Foreskin keratinocyte (primary cell): ENCODE measurements at places on chromosomes 1 and 21.
A peak's percentile ranks its signal among the peaks of the same experiment; 100 is the strongest.

- no peak for DNase-seq
Observed at GRCh38 chr1:242447689-242448088, 76.8 kb downstream of the PLD5 start.

- DNase-seq, result no peak
Observed at GRCh38 chr21:14523234-14523633, 22.9 kb downstream of the SAMSN1 start.

- DNase-seq, result peak; percentile 44
Observed at GRCh38 chr1:154533952-154534844, 24.3 kb downstream of the UBE2Q1 start.

DNA sequence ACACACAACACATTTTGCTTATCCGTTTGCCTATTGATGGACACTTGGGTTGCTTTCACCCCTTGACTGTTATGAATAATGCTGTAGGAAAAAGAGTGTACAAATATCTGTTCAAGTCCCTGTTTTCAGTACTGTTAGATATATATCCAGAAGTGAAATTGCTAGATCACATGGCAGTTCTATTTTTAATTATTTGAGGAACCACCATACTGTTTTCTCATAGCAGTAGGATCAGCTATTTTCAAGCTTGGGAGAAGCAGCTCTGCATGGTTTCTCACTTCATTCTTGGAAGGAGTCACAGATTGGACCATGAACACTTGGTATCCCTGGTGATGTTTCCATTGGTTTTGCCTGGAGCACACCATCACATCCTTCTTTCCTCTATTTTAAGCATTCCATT lies 114.4 kb upstream of the ZP4 start:
- no peak for DNase-seq

- DNase-seq, result no peak
Observed at GRCh38 chr1:221724931-221725605, 16.8 kb downstream of the DUSP10 start.

DNA sequence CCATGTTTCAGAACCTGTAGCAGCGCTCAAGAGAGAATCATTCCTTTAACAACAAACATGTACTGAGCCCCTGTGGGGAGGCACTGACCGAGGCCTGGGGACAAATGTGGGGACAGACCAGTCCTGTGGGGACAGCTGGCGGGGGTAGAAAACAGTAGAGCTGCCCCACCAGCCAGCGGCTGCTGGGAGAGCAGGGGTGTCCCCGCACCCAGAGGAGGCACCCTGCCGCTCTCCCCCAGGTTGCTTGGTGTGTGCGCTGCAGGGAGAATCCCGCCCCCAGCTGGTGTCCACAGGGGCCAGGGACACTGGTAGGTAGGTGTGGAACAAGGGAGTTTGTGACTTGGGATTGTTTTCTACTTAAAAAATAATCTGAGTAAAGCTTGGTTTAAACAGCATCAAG lies 62.1 kb downstream of the ADARB1 start:
- no peak for DNase-seq

DNA sequence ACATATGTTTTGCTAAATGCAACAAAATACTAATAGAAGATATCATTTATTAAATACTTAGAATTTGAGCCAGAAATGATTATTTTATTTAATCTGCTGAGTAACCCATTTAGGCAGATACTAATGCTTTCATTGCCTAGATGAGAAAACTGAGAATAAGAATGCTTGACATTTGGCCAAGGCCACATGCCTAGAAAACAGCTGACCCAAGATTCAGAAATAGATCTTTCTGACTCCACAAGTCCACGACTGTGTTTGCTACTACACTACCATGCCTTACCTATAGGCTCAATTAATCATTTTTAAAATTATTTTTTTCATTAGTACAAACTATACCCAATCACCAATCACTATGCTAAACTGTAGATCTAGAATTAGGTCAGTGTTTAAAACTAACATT lies 129.7 kb downstream of the ATP1B1 start:
- no peak for DNase-seq

- DNase-seq, result peak; percentile 13
Observed at GRCh38 chr21:21226472-21226871, 228.3 kb downstream of the NCAM2 start.

- DNase-seq, result no peak
Observed at GRCh38 chr1:59570524-59570923, 244.2 kb upstream of the HOOK1 start.

DNA sequence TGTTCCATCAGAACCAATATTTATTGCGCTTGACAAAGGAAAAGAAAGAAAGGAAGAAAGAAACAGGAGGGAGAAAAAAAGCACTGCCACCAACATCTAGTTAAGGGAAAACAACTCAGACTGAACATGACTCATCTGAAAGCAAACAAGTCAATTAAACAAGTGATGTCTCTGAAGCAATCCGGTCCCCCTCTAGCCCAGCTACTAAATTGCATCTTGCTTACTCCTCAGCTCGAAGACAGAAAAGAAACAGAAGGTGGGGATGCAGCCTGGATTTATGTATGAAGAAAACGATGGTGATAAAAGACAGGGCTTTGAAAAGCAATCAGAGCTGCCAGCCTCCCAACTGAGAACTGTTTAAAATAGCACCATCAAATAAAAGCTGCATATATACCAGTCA lies 188.2 kb downstream of the OMA1 start:
- no peak for DNase-seq

DNA sequence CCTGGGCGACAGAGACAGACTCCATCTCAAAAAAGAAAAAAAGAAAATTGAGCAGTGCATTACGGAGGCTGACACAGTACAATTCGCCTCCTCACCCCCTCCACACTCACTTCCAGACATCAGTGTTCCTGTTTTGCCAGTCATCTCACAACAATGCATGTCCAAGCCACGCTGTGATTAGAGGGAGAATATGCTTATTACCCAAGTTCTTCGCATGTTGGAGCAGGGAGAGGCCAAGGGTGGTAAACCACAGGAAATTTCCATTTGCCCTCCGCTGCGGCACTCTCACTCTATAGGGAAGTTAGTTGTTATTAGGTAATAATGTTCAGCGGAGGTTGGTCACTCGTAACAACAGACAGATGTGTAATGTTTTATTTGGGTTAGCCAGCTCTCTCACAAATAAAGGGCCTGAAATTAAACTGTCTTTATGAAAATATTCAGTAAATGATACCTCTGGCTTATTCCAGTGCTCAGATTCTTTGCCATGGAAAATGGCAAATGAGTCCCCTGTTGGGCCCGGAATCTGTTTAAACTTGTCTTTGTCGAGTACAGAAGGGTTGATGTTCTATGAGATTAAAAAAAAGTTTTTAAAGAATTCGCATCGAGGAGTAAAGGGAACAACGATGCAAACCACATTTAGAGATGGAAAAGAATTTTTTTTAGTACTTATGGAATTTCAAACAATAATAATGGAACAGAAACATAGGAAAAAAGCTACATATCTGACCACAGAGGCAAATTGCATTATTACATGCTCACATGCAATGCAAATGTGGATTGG lies 33.1 kb downstream of the KCNJ15 start:
- DNase-seq, result peak; percentile 99

DNA sequence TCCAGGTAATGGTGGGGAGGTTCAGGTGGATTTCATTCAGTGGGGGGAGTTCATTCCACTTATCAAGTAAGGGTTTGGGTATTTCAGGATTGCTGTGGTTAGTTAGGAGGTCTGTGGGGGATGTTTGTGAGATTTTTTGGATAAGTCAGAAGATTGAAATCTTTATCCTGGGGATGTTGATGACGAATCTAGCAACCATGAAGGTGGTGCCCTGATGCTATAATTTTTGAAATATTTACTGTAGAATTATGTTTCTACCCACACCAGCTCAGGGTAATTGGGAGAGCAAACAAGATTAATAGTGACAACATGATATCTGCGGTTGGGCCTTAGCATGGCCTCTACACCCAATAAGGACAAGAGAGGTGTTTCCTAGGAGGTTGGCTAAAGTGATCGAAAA lies 28.3 kb downstream of the SUCO start:
- peak; percentile 29 for DNase-seq

GRCh38 chr1:73770109-73770905 lies 427.7 kb downstream of the LRRIQ3 start:
- DNase-seq, result no peak

- peak; percentile 49 for DNase-seq
Observed at GRCh38 chr1:109499661-109500536, 6.0 kb downstream of the CYB561D1 start.

GRCh38 chr1:225422031-225422605 lies 5.7 kb downstream of the LBR start:
- no peak for DNase-seq

DNA sequence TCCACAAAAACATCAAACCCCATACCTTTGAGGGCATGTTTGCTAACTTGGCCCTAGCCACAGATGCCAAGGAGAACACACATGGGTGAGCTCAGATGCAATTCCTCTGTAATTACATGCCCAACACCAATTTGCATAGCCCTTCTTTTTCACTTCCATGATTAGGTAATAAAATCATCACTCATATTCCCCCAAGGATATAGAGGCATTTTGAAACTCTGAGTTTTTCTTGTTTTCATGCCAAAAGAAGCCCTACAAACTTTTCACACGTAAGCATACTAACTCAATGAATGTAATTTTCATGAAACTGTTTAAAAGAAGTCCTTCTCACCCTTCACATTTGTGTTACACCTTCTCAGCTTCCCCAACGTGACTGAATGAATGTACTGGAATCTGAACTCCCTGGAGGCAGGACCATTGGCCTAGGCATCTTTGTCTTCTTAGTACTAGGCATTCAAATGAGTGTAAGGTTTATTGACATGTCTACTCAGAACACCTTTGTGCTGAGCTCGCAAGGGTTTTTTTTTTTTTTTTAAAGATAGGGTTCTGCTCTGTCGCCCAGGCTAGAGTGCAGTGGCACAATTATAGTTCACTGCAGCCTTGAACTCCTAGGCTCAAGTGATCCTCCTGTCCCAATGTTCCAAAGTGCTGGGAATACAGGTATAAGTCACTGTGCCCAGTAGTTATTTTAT lies 31.0 kb downstream of the FBXO42 start:
- DNase-seq, result peak; percentile 88

GRCh38 chr1:228305721-228306152 lies 97.9 kb downstream of the OBSCN start:
- no peak for DNase-seq

GRCh38 chr1:204673909-204674649 lies 11.5 kb downstream of the LRRN2 start:
- no peak for DNase-seq

- DNase-seq, result no peak
Observed at GRCh38 chr1:151641229-151641628, 29.4 kb downstream of the SNX27 start.

GRCh38 chr21:44365967-44366585 lies 12.7 kb downstream of the TRPM2 start:
- no peak for DNase-seq

DNA sequence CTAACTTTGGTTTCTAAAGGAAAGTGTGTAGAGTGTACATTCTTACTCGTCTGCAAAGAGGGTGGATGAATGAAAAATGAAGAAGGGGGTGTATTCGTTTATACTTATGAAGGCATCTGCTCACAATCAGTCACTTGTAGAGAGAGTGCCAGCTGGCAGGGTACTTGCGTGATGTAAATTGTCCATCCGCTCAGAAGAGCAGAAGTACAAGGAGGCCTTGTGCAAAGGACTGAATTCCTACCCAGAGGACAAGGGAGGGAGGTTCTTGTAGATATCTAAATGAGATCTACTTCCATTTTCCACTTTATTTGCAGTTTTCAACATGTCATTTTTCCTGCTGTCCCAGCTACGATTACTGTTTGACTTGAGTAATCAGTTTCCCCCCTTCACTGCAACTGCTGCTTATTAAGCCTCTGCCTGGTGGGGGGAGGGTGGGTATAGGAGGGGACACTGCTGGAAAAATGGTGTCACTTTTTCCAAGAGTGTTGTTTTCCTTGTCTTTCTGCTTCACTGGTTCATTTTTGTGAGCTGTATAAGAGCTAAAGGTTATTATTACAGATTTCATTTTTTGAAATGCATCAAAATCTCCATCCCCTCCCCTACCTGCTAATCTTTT lies 67.3 kb downstream of the LAMC1 start:
- no peak for DNase-seq

DNA sequence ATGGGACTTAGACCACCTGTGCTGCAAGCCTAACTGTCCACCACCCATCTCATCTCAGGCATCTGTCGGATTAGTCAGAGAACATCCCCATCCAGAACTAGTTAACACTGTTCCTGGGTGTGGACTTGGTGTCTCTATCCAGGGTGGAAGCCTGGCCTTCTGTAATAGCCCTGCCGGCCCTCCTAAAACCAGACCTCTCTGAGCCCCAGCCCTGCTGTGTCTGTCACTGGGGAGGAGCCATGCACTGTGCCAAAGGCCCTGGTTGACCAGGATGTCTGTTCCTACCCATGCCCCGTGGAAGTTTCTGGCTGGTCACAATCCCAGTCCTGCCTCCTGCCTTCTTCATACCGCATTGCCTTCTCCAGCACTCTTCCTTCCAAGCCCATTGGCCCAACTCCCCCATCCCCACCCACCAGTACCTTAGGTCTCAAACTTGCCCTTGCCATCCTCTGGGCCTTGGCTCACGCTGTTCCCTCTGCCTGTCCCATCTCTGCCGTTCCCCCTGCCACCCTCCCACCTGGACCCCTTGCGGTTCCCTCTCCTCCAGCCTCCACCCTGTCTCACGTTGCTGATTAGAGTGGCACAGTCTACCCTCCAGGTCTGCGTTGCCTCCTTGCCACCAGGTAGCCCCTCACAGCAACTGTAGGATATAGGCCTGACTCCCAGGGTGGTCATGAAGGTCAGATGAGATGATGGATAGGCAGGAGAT lies 105.6 kb downstream of the EPHB2 start:
- no peak for DNase-seq

DNA sequence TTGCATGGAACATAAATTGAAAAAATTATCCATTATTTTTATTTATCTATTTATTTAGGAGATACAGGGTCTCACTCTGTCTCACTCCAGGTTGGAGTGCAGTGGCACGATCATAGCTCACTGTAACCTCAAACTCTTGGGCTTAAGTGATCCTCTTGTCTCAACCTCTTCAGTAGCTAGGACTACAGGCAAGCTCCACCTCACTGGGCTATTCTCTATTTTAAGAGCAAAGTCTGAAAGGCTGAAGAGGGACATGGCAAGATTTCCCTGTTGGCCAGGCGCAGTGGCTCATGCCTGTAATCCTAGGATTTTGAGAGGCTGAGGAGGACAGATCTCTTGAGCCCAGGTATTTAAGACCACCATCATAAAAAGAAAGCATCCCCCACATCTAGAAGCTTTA lies 14.0 kb upstream of the RC3H1 start:
- DNase-seq, result no peak

- DNase-seq, result no peak
Observed at GRCh38 chr1:18957136-18957521, 653 bp upstream of the IFFO2 start.

DNA sequence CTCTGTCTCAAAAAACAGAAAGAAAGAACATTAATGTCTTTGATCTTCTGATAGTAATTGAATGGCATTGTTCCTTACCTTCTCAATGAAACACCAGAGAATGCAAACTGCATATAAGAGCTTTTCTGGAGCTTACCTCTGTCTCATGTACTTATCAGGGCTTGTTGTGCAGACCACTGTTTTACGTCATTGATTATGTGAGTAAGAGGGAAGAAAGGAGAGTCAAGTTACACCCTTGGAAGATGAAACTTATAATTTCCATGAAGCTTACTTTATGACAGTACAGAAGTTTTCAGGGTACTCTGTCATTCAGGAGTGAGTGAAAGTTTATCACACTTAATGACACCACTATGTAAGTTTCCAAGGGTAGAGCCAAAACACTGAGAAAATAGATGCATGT lies 49.0 kb upstream of the MAB21L3 start:
- DNase-seq, result no peak

- no peak for DNase-seq
Observed at GRCh38 chr1:171740356-171740863, 1.5 kb downstream of the VAMP4 start.
